ENCODE measurements at places on chromosomes 2 and 18.

DNA sequence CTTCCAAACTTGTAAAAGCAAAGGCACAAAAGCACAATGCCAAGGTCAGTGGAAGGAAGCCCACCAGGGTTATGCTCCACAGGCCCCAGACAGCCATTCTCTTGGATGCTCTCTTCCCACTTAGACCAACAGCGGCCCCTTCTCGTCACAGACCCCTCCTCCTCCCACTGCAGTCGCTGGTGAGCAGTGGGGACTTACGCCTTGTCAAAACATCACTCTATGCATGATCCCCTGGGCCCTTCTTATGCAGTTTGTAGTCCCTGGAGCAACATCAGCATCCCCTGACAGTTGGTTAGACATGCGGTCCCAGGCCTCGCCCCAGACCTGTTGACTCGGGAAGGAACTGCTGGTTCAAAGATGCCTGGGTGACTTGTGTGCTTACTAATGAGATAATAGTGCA lies 376.0 kb upstream of the KLHL29 start:
- no peak for DNase-seq

DNA sequence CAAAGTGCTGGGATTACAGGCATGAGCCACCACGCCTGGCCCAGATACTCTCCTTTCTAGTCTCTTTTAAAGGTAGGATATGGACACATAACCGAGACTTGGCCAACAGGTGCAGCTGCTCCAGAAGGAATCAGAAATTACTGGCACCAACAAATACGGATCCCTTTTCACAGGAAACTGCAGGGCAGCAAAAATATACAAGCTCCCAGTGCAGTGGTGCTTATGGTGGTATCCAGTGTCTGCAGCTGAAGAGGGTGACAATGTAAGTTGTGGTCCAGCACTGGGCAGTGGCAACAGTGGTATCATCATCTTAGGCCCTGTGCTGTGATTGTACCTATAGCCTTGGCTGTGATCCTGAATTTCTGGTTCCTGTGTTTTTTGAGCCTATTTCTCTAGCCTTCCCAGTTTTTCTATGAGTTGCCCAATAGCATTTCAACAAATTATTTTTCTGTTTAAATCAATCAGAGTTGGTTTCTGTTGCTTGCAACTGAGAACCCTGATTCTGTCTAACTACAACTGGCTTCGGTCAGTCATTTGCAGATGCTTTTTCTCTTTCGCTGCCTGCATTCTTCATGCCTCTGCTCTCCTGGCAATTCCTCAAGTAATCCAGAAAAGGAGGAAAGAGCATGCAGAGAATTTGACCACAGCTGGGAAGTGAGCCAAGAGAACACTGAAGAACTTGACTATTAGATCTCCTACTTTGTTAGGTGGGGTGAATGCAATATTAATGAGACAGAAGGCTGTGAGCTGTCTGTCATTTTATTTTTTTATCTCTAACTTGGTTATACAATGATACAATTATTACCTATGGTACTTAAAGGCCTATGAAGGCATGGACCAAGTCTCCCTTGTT lies 30.8 kb upstream of the EML4 start:
- DNase-seq: no peak

DNA sequence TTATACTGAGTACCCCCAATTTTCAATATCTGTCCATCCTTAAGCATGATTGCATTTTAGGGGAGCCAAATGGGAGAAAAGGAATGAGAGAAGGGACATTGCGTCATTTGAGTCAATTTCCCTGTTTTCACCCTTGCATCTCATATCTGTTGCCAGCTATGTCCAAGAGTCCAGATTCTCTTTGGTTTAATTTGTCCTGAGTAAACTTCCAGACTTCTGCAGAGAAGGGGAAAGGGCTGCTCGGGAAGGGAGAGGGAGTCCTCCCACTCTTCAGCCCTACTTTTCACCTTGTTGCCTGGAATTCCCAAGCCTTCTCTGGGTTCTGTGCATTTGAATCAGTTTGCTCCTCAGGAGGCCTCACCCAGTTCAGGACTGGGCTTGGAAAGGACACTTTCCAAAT lies 16.5 kb downstream of the GREB1 start:
- no peak for DNase-seq

DNA sequence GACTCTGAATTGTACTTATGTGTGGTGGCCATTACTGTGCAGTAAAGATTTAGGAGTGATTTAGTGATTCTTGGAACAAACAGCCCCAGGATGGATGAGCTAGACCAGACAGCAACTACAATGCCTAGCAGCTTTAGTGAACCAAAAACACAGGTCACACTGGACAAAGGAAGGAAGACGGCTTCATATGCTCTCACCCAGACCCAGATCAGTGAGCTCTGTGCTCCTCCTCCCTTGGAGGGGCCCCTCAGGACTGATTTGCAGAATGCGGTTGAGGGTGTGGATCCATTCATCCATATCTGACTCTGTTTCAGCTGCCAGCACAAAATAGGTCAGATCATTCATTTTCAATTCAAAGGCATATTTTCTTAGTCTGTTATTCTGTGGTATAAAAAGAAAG lies 159.7 kb upstream of the CCDC195 start:
- no peak for DNase-seq

DNA sequence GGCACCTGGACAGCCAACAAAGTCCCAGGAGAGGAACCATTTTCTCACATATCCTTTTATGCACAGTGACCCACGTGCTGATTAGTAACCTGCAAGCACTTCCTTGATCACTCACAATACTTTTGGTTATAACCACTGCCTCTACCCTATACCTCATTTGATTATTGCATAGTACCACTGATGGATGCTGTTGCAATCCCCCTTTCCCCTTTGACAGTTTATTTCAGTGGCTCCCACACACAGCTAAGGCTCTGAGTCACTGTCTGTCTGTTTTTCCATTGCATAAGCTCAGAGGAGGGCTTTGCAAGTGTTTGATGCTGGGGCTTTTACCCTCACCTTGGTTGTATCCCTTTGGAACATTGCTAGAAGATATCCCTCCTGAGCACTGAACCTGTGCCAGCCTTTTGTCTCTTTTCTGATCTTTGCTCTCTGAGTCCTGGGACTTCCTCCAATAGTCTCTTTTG lies 101.7 kb upstream of the RBBP8 start:
- no peak for DNase-seq

DNA sequence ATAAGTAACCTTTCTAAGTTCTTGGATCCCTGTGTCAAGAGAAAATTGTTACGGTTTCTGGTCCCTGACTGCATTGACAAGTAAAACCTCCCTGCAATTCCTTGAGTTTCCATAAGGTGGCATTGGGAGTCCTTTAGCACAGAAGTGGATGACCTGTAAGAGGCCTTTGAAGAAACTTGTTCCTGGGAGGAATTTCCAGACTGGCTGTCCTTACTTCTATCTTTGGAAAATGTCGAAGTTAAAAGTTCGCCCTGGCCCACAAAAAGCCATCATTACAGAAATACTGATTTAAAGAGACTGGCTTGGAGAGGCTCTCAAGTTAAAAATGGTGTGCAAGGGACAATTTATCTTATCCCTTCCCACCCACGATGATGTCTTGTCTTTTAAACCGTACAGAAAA lies 218.4 kb downstream of the CDH20 start:
- DNase-seq: no peak

- DNase-seq: no peak
Observed at GRCh38 chr2:203824603-203825002, 43.0 kb upstream of the CTLA4 start.

DNA sequence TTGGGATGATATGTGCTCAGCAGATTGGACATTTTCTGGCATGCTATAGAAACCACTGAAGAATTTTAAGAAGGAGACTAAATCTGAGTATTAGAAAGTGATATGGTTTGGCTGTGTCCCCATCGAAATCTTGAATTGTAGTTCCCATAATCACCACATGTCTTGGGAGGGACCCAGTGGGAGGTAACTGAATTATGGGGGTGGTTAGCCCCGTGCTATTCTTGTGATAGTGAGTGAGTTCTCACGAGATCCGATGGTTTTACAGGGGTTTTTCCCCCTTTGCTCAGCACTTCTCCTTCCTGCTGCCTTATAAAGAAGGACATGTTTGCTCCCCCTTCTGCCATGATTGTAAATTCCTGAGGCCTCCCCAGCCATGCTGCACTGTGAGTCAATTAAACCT lies 535.9 kb upstream of the VRK2 start:
- no peak for DNase-seq

DNA sequence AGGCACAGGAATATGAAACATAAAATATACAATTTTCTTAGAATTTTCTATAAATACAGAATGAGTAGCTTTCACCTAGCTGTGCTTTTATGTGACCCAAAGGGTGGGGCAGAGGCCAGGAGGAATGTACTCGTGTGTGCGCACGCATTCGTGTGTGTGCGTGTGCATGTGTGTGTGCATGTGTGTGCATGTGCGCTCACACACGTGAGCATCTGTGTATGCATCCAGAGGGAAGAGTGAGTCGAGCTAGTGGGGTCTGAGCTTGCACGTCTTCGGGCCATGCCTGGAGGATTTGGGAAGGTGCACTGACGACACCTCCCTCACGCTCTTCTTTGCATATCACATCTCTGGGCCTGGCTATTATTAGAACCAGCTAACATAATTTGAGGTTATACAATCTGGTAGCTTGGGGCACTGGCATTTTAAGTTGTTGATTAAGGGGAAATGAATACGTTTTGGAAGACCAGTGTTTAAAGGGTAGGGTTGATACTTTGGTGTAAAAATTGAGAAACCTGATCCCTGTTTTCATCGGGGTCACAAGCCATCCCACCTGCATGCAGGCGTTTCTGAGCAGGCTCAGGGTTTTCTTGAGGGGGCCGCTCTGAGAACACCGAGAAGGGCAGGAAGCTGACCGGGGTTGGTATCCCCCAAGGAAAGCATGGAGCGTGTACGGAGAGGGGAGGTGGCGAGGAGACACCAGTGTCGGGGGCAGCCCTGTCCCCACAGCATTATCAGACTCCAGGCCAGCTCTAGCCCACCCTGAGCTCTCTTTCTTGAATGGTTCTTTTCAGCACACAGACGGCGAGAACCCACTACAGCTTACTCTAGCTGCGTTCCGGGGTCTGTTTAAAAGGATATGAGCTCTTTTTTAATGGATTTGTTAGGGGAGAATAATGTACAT lies 85.3 kb downstream of the LRRFIP1 start:
- DNase-seq: no peak

GRCh38 chr18:48053881-48054816 lies 123.7 kb upstream of the SMAD2 start:
- no peak for DNase-seq

DNA sequence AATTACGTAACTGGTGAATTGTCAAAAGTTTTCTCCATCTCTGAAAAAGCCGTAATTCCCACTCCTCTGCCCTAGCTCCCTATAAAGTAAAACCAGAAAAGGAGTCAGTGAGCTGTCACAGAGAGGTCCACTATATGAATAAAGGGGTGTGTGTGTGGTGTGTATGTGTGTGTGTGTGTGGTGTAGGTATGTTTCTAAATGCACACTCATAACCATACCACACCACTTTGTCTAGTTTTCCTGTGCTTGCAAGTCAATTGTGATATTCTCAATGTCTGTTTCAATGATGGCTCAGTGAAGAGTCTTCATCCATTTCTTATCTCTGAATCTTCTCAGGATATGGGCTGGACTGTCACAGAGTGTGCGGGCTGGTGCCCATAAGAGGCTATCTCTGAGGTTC lies 54.8 kb upstream of the CCDC68 start:
- no peak for DNase-seq

DNA sequence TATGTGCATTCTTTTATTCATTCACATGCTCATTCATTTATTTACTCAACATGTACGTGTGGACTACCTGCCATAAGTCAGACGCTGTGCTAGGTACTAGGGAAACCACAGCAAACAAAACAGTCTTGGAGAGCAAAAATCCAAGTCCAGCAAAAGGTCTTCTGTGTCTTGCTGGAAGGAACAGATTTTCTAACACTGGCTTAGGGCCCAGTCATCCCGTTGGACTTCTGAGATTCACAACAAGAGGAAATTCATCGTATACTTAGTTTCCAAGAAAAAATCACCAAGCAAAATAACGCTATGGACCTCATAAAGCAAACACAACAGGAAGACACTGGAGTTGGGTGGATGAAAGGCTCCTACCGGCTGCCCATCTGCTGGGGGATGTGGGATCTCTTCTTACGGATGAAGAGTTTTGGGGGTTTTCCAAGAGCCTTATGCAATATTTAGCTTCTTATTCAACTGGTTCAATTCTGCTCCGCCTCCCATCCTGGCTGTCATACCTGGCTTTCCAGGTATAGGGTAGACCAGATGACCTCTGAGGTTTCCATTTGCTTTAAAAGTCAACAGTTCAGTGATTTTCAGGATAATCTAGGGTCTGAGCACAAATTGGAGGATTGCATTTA lies 262.7 kb downstream of the HAUS1 start:
- no peak for DNase-seq
